Activated gamma-delta T cell treated with anti-CD3 and anti-CD28 coated beads, Interleukin-2, amount 50 U/mL, for 16 hours (primary cell): ENCODE measurements at places on chromosomes 3 and 15.
A peak's percentile ranks its signal among the peaks of the same experiment; 100 is the strongest.

- no peak for DNase-seq
These were observed 10.0 kb upstream of the INO80 start for GRCh38 chr15:41125931-41126642.

DNA sequence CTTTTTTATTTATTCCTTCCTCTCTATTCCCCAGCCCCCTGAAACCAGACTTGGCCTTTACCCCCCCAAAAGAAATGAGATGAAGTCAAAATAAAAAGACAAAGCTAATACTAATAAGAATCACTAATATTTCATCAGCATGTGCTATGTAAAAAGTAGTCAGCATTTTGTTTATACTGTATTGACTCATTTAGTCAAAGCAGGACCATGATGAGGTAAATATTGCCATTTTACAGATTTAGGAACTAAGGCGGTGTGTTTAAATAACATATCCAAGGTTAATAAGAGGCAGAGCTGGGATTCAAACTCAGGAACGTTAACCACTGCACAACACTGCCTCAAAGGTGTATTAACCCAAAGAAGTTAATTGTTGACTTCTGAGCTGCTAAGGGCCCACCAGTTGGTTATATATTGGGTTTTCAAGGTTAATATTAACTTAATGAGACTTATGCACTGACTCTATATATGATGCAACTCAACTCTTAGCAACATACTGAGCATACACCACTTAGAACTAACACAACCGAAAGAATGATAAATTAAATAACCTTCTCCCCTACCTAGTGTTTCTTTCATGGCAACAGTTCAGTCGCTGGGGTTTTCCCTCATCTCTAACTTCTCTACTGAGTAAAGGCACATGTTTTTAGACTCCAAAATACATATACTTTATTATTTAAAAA lies 34.7 kb downstream of the FOXP1 start:
- DNase-seq, result no peak

DNA sequence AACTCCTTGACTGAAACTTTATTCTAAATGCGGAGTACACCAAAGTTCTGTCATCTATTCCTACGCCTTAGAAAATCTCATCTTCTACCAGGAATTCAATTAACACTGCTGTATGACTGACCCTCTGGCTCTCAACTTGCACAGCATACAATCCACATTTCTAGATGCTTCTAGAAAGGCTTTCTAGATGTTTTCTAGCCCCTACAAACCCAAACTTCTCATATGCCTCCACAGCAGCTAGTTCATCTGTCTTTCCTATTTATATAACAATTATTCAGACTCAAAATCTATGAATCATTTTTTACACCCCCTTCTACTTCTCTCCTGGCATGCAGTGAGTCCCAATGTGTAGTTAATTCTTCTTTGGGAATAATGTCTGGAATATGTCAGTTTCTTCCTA lies 13.2 kb downstream of the INO80 start:
- DNase-seq, result no peak

GRCh38 chr15:85100186-85100937 lies 118.7 kb downstream of the PDE8A start:
- DNase-seq, result no peak

DNA sequence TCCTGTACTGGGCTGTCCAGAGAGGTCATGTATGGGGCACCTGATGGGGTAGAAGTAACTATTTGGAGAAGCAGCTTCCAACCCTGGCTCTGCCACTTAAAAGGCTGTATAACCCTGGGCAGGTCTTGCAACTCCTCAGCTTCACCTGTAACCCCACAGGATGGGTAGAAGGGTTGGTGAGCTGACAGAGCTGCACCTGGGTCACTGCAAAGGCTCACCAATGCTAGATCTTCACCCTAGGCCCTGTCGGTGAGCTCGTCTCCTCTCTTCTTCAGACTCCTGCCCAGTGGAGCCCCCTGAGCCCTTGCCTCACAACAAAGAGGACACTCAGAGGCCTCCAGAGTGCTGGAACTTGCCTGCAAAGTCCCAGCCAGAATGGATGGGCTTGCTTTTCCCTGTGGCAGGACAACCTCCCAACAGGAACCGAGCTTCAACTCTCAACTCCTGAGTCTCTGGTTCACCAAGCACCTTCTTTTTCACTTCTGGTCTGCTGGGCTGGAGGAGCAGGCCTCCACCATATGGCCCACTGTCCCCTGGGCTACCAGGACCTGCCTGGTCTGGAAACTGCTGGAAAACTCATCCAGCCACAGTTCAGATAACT lies 45.9 kb downstream of the XXYLT1 start:
- DNase-seq, result no peak

- DNase-seq, result no peak
These were observed 27.5 kb upstream of the SH3BP5 start for GRCh38 chr3:15359677-15360397.

- no peak for DNase-seq
These were observed 16.3 kb upstream of the MB21D2 start for GRCh38 chr3:192933779-192934460.

DNA sequence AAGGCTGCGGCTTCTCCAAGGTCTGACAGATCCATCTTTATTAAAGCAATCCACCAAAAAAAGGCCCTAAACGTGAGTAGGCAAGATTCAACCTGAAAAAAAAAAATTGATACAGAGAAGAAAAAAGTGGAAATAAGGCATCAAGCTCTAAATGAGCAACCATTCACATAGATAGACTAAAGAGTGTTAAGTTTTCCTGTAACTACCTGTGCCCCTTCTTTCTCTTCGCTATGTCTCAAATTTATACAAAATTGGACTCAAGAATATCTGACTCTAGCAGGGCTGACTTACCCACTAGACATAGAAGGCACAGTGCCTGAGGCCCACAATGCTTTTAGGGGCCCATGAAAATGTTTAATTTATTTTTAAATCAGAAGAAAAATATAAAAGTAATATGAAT lies at the start of gene MYH15:
TSS of gene MYH15 (minus strand) at position 101 of the 400 bp plus-strand sequence. CDS start at position 35, 66 bp downstream.
- no peak for DNase-seq

DNA sequence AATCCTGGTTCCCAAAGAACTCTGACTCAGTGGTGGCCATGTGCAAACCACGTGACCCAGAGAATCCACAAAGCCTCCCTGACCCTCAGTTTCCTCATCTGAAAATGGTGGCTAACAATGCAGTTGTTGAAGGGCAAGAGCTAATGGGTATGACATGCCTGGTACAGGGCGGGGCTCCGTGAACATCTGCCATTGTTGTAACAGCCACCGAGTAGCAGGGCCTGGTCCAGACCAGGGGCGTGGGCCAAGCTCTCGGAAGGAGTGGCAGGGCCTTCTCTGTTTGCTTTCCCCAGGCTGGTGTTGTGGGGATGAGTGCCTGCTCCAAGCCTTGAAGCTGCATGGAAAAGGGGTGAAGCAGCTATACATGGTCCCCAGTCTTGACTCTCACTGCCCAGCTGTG lies 13.4 kb downstream of the MAPKAPK3 start:
- no peak for DNase-seq

- DNase-seq, result no peak
These were observed 39.4 kb upstream of the RASA2 start for GRCh38 chr3:141447383-141447782.

- DNase-seq, result no peak
These were observed 92.1 kb downstream of the ASB7 start for GRCh38 chr15:100694381-100695021.

GRCh38 chr3:30989276-30990030 lies 95.0 kb upstream of the GADL1 start:
- DNase-seq, result no peak

GRCh38 chr3:45105855-45106671 lies 40.1 kb downstream of the CDCP1 start:
- peak; percentile 41 for DNase-seq

DNA sequence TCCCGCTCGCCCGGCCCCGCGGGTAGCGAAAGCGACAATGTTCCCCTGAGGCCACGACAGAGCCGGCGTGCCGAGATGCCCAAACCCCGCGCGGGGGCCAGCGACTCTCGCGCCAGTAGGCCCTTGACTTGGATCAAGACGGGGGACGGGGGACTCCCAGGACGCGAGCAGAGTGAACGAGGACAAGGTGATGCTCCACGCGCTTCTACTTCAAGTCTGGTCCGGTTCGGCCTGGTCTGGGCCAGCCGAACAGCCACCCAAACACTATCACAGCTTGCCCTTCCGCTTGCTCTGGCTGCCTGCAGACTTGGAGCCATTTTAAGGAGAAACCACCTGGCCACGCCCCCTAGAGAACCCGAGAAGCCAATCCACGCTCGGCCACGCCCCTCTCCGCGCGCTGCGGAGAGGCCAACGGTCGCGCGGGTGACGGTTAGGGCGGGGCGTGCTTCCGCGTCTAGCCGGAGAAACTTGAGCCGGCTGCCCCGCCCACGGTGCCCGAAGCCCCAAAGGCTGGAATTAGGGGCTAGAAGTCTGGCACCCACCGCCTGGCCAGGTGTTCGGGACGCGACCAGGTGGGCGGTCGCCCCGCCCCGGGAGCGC lies 608 bp upstream of the NDUFAF3 start:
- DNase-seq, result peak; percentile 98

DNA sequence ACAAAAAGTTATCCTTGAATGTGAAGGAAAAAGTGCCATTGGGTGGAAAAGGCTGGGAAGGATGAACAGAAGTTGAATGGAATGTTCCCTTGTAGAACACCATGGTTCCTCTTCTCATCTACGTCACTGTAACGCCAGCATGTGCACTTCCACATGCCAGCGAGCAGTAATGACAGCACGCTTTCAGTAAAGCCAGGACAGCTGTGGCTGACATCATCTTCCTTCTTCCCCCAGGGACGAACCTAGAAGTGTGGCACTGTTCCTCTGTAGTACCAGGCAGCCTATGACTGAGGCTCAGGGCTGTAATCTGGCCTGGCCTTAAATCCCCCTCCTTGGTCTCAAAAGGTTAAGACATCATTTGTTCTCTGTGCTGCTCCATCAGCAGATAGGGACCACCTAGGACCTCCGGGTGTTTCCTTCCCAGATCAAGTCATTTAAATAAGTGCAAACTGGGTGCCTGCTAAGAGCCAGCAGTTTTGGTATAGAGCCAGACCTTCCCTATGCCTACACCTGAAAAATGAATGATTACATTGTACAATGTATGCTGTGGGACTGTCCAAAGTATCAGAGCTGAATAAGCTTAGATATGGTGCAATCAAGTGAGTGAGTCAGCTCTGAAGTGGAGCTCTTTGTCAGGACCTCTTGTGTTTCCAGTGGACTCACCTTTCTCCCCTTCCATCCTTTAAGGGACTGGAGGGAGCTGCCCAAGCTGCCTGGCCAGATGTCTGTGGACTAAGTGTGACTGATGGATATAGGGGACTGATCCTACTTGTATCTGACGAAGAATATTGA lies 5.6 kb upstream of the SRPRB start:
- DNase-seq, result no peak

- no peak for DNase-seq
These were observed 494.8 kb downstream of the FHIT start for GRCh38 chr3:60756241-60757030.
